ENCODE measurements at places on chromosomes 4 and X. TPM values are rescaled to one million over a fixed set of nuclear protein-coding genes. Genes with fewer than 3 reads are reported as not detected.

- H3K4me1 ChIP-seq: no peaks in the 10 kb centered on the region
- H3K27me3 ChIP-seq: no peaks in the 10 kb centered on the region
- no peak overlapping the region for H3K4me3 ChIP-seq
- no peak overlapping the region for H3K27ac ChIP-seq
- no peak for DNase-seq
These were observed 202.0 kb downstream of the RRAGB start for GRCh38 chrX:55919367-55920221.

DNA sequence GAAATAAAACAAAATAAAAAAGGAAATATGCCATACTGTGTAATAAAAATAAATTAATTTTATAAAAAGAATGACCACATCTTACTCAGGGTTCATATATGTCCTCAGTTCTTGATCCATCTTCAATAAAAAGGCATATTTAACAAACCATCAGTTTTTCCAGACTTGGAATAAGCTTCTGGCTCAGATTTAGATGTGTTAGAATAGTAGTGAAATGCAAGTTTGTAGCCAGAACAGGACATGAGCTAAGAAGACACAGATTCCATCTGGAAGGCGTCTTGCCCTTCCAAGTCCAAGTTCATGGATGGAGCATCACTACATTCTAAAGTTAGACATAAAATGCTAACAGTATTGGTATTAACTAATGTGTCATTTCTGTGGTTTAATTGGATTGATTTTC is 10.3 kb upstream of the LSM6 start:
- no peak overlapping the region for H3K4me3 ChIP-seq
- DNase-seq: no peak
- no peaks in the 10 kb centered on the region for H3K27me3 ChIP-seq
- H3K4me1 ChIP-seq: no peaks in the 10 kb centered on the region
- no peaks in the 10 kb centered on the region for H3K36me3 ChIP-seq

DNA sequence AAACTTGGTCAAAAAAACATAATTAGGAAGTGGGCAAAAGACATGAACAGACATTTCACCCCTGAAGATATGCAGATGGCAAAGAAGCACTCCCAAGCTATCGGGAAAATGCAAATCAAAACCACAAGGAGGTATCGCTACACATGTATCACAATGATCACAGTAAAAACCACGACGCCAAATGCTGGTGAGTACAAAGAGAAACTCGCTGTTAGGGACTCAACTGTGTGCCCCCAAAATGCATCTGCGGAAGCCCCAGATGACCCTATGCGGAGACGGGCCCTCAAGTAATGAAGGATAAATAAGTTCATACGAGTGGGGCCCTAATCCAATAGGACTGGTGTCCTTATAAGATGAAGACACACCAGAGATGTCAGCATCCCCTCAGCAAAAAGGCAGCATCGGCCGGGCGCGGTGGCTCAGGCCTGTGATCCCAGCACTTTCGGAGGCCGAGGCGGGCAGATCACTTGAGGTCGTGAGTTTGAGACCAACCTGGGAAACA is 10.2 kb downstream of the GAK start:
- no peaks in the 10 kb centered on the region for H3K27me3 ChIP-seq
- no peaks in the 10 kb centered on the region for H3K36me3 ChIP-seq
- H3K4me3 ChIP-seq: no peak overlapping the region
- no peak for DNase-seq

GRCh38 chr4:145819853-145820181 is 118.8 kb downstream of the ZNF827 start:
- no peak overlapping the region for H3K4me3 ChIP-seq
- H3K36me3 ChIP-seq: no peaks in the 10 kb centered on the region
- no peaks in the 10 kb centered on the region for H3K27me3 ChIP-seq

- H3K4me1 ChIP-seq: no peaks in the 10 kb centered on the region
- H3K27ac ChIP-seq: no peak overlapping the region
- no peaks in the 10 kb centered on the region for H3K36me3 ChIP-seq
These were observed 360.4 kb upstream of the NWD2 start for GRCh38 chr4:36884151-36884550.

GRCh38 chrX:138742217-138742616 is 30.7 kb upstream of the FGF13 start:
- no peak overlapping the region for H3K27ac ChIP-seq
- peaks cover 6% of the 10 kb centered on the region for H3K27me3 ChIP-seq
- H3K4me1 ChIP-seq: no peaks in the 10 kb centered on the region
- no peak overlapping the region for H3K4me3 ChIP-seq
- DNase-seq: no peak
- H3K36me3 ChIP-seq: no peaks in the 10 kb centered on the region

- H3K4me3 ChIP-seq: no peak overlapping the region
- peaks cover 12% of the 10 kb centered on the region for H3K27me3 ChIP-seq
- no peak for DNase-seq
These were observed 41.7 kb downstream of the FGFRL1 start for GRCh38 chr4:1053080-1053661.

The INTU gene
- total RNA-seq: 8.3 TPM

The SLC10A6 gene
- total RNA-seq: 1.4 TPM

The GPR143 gene
- total RNA-seq: 8.2 TPM

The FHL1 gene
- total RNA-seq: 168 TPM
